ENCODE measurements at places on chromosomes 16 and 17.

- no peak for DNase-seq
Measured at GRCh38 chr16:28609631-28610594, at the start of gene SULT1A1. SULT1A1 (minus strand) TSS chr16:28610044; CDS start chr16:28608855, 1,189 bp downstream.

GRCh38 chr17:61160204-61160603, 239.4 kb upstream of the TBX2 start:
- no peak for DNase-seq

GRCh38 chr17:53472586-53472985, 350.1 kb upstream of the KIF2B start:
- no peak for DNase-seq

DNA sequence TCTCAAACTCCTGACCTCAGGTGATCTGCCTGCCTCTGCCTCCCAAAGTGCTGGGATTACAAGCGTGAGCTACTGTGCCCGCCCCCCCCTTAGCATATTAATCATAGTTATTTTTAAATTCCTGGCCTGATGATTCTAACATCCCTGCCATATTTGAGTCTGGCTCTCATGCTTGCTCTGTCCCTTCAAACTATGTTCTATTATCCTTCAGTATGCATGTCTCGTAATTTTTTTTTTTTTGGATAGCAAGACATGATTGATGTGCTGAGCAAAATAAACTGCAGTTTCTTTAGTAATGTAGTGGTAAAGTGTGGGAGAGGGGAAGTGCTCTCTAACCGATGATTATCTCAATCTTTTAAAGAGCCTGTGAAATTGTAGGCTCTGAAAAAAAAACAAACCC, 34.3 kb upstream of the TMEM92 start:
- no peak for DNase-seq

DNA sequence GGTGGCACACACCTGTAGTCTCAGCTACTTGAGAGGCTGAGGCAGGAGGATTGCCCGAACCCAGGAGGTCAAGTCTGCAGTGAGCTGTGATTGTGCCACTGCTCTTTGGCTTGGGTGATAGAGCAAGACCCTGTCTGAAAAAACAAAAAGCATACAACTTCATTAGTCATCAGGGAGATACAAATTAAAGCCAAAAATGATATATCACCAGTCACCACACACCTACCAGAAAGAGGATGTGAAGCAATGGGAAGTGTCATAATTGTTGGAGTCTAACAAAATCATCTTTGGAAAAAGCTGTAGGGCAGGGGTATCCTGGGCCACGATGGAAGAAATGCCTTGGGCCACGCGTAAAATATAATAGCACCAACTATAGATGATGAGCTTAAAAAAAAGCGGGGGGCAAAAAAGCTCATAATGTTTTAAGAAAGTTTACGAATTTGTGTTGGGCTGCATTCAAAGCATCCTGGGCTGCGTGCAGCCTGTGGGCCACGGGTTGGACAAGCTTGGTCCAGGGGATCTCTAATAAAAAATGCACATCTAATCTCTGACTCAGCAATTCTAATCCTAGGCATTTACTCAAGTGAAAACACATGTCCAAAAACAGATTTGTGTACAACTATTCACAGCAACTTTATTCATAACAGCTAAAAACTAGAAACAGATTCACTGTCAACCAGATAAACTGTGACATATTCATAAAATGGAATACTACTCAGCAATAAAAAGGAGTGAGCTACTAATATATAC, 65.9 kb downstream of the HIC1 start:
- DNase-seq: no peak

- no peak for DNase-seq
Measured at GRCh38 chr16:85347213-85347591, 234.9 kb upstream of the CIBAR2 start.

DNA sequence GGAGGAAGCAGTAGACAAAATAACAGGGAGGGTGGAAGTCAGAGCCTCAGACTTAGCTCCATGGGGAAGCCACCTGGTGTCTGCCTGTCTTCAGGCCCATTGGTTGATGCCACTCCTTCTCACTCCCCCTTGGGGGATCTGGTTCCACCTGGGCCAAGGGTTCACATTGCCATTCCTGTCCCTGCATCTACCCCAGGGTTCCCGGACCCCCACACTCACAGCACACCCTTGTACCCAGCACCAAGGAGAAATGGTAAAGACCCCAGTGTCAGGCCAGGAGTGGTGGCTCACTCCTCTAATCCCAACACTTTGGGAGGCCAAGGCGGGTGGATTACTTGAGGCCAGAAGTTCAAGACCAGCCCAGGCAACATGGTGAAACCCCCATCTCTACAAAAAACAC, 1.0 kb upstream of the CA7 start:
- DNase-seq: no peak

DNA sequence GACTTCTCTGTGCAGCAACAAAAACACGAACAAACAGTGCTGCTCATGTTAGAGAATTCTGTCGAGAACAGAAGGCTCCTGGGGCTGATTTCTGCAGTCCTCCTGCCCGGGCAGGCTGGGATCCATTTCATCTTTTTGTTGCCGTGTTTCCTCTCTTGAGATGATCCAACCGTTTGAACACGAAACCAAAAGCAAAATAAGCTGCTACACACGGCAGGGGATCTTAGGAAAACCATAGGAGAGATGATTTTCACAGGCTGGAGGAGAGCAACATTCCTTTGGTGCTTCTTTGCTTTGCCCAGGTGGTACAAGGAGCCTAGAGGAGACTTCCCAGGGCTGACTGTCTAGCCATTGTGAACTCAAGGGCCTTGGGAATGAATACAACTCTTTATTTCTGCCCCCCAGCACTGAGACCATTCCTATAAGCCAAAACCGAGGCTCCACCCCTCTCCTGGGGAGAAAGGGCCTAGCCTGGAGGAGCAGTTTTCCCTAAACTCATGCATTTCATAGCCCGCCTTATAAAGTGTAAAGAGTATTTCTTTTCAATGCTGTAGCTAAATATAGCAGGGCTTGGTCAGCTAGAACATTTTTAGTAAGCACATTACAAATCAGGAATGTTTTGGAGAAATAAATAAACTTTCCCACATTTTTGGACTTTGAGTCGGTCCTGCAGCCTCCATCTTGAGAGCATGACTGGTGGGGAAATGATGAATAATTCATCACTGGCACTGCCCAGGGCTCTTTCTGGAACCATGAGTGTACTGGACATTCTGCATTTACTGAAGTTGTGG, 7.7 kb downstream of the FOXL1 start:
- no peak for DNase-seq

GRCh38 chr16:78659216-78659615, 559.8 kb downstream of the WWOX start:
- DNase-seq: no peak

DNA sequence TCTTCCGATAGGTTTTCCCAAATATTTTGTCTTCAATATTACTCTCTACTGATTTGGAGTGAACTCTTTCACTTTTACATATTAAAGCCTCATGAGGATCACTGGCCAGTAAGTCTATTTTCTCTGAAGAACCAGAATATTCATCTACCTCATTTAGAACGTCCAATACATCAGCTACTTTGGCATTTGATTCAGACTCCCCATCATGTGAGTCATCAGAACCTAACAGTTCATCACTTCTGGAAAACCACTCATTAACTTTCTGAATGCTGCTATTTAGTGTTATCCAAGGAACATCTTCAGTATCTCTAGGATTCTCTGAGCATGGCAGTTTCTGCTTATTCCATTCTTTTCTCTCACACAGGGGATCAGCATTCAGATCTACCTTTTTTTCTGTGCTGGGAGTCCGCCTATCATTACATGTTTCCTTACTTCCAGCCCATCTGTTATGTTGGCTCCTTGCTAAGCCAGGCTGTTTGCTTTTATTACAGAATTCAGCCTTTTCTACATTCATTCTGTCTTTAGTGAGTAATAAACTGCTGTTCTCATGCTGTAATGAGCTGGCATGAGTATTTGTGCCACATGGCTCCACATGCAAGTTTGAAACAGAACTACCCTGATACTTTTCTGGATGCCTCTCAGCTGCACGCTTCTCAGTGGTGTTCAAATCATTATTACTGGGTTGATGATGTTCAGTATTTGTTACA, 30.9 kb downstream of the BRCA1 start:
- DNase-seq: no peak

DNA sequence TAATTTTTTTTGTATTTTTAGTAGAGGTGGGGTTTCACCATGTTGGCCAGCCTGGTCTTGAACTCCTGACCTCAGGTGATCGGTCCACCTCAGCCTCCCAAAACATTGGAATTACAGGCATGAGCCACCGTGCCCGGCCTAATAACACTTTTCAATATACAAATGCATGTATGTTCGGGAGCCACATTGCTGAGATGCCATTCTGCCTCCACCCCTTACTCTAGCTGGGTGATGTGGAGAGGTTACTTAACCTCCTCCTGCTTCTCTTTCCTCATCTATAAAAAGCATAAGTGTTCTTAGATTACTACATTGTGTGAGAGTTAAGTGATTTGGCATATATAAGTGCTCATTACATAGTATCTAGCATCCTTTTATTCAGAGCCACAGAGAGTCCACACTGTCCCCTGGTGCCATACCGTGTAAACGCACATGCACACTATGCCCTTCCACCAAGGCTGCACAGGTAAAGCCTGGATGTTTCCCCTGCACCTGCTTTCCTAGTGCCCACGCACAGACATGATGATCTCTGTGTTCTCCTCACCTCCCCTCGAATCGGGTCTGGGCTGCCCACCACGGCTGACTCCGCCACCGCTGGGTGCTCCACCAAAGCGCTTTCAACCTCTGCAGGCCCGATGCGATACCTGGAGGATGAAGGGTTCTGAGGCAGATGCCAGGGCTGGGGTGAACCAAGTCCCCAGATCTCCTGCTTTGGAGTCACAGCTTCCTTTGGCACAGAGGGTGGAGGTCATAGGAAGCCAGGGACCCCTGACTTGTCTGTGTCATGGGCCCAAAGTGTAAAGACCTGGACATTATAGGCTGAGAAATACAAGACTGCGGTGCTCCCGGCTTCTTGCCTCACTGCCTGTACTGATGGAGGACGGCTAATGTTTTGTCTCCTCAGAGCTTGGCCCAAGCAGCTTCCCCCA, 49.0 kb upstream of the ACSM2B start:
- DNase-seq: no peak

- DNase-seq: no peak
Measured at GRCh38 chr17:46984892-46985291, 5.8 kb upstream of the RPRML start.
